ENCODE measurements at places on chromosomes 2 and 18.

- DNase-seq, result no peak
These were observed 1095.7 kb upstream of the ZEB2 start for GRCh38 chr2:145615626-145616025.

GRCh38 chr2:31256611-31257382, 22.8 kb downstream of the EHD3 start:
- no peak for DNase-seq

GRCh38 chr2:219291910-219292490, 12.8 kb downstream of the DNAJB2 start:
- no peak for DNase-seq

GRCh38 chr2:10341193-10341592, 38.5 kb downstream of the HPCAL1 start:
- DNase-seq, result no peak

Measured in RWPE1 (cell line).